ENCODE measurements at places on chromosomes 2 and 18.

DNA sequence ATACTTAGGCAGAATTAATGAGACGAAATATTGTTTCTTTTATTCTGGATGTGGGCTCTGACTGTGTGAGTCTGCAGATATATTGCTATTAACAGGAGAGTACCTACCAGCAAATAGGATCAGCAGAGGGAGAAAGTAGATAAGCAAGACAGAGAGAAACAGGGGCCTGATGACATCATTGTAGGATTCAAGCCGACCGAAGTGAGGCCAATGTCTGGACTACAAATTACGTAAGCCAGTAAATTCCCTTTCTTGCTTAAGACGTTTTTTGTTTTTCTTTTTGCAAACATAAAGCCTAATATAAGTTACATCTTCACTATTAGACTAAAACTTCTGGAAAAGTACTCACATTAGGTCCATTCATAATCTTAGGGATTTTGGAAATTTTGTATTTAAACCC lies 21.4 kb upstream of the PTPRM start:
- no peak for DNase-seq

GRCh38 chr2:27940090-27940671 lies 49.7 kb downstream of the BABAM2 start:
- no peak for DNase-seq

- no peak for DNase-seq
Measured at GRCh38 chr2:164523726-164524125, 97.6 kb downstream of the GRB14 start.

GRCh38 chr2:178238154-178238521 lies 43.8 kb downstream of the OSBPL6 start:
- DNase-seq: no peak

DNA sequence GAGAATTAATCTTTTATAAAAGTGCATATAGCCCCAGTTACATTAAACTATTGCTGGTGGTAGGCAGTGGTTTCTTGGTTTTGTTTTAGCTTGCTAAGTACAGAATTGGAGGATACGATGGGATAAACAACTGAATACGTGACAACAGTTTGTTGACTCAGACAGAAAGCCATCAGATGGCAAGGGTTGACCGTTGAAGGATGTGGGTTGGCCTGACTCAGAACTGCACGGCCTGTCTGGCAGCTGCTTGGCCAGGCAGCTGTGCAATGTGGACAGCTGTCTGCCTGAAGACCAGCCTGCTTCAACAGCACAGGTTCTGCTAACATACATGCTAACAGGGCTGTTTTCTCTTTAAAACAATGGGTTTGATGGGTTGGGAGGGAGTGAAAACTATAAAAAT lies 46.6 kb downstream of the PRKRA start:
- no peak for DNase-seq

GRCh38 chr2:26542676-26543505 lies 65.0 kb upstream of the OTOF start:
- no peak for DNase-seq

DNA sequence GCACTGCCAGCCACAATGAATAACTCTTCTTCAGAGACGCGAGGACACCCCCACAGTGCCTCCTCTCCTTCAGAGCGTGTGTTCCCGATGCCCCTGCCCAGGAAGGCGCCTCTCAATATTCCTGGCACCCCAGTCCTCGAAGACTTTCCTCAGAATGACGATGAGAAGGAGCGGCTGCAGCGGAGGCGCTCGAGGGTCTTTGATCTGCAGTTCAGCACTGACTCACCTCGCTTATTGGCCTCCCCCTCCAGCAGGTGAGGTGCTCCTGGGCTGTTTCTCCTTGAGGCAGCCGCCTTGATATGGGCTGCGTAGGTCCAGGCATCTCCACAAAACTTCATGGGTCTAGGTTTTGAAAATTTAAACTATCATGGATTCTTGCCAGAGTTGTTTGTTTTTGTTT lies 6.1 kb downstream of the NCAPH start:
- DNase-seq: no peak

Measured in activated T-cell treated with anti-CD3 and anti-CD28 coated beads for 24 hours (primary cell).